Right ventricle myocardium superior (tissue), 1 donor: ENCODE measurements at places on chromosomes 6 and 20. TPM values are rescaled to one million over a fixed set of nuclear protein-coding genes. Genes with fewer than 3 reads are reported as not detected.

DNA sequence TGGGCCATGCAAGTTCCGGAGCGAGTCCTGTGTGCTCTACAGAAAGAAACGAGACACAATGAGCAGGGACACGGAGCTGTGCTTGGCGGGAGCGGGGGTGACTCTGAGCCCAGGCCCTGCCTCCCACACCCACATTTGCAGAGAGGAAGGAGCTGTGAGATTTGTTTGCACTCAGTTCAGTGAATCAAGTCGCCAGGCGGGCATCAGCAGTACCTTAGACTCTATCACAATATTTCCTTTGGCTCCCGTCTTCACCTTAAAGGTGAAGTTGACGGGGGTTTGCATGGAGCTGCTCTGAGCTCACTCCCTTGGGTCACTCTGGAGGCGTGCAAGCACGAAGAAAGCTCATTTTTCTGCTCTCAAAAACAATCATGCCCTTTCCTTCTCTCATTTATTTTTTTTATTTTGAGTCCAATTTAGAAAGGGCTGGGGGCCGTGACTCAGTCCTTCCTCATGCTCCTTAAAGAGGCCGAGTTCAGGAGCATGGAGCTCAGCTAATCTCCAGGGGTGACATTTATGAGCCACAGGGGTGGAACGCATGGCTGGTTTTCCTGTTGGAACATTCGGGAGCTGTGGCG is 188.2 kb downstream of the NFATC2 start:
- no peak for DNase-seq

DNA sequence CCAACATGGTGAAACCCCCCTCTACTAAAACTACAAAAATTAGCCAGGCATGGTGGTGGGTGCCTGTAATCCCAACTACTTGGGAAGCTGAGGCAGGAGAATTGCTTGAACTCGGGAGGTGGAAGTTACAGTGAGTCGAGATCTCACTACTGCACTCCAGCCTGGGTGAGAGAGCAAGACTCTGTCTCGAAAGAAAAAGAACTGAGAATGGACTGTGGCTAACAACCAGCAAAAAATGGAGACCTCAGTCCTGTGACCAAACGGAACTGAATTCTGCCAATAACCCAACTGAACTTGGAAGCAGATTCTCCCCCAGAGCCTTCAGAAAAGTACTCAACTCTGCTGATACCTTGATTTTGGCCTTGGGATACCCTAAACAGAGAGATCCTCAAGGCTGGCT is 604.5 kb downstream of the DOK5 start:
- DNase-seq, result no peak

DNA sequence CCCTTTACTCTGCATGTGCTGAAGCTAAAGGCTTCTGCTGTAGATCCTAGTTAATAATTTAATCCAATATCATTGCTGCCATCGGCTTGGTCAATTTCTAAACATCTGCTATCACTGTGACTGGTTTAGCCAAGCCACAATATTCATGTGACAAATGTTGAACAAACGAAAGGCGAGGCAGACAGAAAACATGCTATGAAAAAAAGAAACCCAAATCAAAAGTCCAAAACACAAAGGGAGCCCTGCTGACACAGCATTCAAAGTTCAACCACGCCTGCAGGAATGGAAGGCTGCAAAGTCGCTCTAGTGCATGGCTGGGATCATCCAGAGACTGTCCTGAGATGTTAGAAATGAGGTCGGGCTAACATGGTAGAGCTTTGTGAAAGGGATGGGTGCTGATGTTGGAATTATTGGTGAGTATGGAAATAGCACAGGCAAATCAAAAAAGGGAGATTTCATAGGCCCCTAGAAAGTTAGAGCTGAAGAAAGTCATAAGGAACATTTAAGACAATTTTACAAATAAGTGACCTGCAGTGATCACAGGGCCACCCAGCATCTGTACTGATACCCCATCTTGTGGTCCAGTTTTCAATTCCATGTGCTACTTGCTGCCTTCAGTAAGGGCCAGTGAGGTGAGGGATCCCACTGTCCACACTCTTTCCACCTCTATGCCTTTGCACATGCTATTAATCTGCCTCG is 8.8 kb upstream of the NHSL1 start:
- no peak for DNase-seq

Gene PHACTR1
- total RNA-seq, result 114 TPM

GRCh38 chr6:31074401-31074800 is 38.0 kb downstream of the C6orf15 start:
- no peak for DNase-seq

DNA sequence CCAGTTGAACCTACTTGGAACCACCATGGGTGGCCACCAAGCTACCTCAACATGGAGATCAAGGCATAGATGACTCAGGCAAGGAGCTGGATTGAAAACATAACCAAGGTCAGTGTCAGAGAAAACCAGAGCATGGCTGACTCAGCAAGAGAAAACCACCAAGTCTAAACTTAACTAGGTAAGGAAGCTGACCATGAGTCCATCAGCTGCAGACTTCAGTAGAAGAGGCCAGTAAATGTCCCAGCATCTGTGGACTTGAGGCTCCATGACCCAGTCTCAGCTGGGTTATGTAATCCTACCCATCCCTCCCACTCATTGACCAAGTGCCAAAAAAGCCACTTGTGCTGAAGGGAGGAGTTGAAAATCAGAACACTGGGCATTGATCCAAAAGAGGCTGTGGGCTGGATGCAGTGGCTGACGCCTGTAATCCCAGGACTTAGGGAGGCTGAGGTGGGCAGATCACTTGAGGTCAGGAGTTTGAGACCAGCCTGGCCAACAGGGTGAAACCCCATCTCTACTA is 93.7 kb upstream of the CBLN4 start:
- no peak for DNase-seq

DNA sequence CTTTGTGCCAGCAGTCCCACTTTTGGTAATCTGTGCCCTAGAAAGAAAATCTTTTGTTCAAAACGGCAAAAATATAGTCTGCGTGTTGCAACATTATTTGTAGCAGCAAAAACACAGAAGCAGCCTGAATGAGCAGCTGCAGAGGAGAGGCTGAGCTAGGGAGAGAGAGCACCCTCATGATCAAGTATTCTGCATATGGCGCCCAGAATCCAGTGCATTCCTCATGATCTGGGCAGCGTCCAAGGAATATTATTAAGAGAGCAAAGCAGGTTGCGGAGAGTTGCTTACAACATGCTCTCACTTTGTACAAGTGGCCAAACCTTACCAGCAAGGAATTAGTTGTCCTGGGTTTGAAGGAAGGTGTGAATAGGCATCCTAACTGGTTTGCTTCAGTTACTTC is 25.9 kb downstream of the KIZ start:
- DNase-seq, result no peak
